Psoas muscle (tissue), 8 donors: ENCODE measurements at places on chromosomes 12 and 14. TPM values are rescaled to one million over a fixed set of nuclear protein-coding genes. Genes with fewer than 3 reads are reported as not detected.

- no peak overlapping the region for H3K27ac ChIP-seq
- peaks cover 62% of the 10 kb centered on the region for H3K36me3 ChIP-seq
- no peak overlapping the region for H3K4me3 ChIP-seq
- no peaks in the 10 kb centered on the region for H3K4me1 ChIP-seq
- DNase-seq = no peak
These were observed 73.6 kb upstream of the DNM1L start for GRCh38 chr12:32605326-32606095.

DNA sequence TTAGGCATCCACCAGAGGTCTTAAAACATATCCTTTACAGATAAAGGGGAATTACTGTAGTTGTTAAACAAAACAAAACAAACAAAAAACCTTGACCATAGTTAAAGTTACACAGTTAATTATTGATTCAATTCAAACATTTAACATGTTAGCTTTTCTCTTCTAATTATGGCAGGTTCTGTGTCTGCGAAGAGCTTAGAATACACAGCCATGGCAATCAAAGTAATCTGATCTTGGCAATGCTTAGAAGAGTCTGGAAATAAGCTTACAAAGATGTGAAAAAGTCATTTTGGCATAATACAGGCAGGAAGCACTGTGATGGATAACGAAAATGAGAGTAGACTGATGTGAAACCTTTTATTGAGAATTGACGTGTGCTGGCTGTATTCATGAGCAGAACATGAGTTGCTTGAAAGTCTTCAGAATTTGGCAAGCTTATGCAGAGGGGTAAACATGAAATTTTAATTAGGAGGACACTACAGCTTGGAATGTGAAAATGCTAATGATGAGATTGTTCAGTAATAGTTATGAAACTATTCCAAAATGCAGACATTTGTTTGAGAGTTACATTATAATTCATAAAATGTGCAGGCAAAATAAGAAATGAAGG, 629.6 kb downstream of the FSCB start:
- DNase-seq = no peak
- no peaks in the 10 kb centered on the region for H3K27me3 ChIP-seq
- H3K4me3 ChIP-seq = no peak overlapping the region
- H3K4me1 ChIP-seq = no peaks in the 10 kb centered on the region
- no peaks in the 10 kb centered on the region for H3K36me3 ChIP-seq

GRCh38 chr12:1517734-1518525, 76.5 kb downstream of the FBXL14 start:
- H3K36me3 ChIP-seq = no peaks in the 10 kb centered on the region
- H3K27ac ChIP-seq = no peak overlapping the region
- no peaks in the 10 kb centered on the region for H3K4me1 ChIP-seq

BCL2L14 gene
- total RNA-seq = not detected

RFX4 gene
- not detected for total RNA-seq

TEX52 gene
- total RNA-seq = not detected

DNA sequence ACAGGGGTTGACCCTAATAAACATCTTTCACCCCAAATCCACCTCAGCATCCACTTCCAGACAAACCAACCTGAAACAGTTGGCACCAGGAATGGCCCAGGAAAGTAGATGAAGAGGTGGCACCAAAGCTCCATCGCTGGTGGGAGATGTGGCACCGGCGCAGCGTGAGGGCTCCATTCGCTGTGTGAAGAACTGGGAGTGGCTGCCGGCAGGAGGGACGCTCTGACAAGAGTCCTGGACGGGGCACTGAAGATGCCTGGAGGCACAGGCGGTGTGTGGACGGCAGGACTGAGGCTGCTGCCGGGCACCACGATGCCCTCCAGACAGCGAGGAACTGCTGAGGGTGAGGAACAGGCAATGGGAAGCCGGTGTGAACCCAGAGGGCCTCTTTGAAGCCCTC, 29.3 kb downstream of the DIO3 start:
- no peaks in the 10 kb centered on the region for H3K36me3 ChIP-seq
- DNase-seq = no peak

DNA sequence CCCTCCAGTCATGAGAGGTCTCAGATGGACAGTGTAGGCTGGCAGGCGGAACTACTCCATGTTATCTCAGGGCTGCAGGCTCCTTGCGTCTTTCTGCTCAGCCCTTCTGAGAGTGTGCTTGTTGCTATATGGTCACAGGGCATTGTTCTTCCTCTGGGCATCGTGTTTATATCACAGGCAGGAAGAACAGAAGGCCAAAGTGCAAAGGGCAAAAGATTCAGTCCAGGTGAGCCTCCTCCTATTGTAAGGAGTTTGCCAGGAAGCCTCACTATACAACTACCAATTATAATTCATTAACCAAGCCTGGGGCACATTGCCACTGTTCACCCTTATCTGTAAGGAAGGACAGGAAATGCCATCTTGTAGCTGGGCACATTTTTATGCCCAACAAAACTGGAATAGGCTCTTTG, 195.5 kb upstream of the KITLG start:
- no peaks in the 10 kb centered on the region for H3K4me1 ChIP-seq
- no peaks in the 10 kb centered on the region for H3K27me3 ChIP-seq
- H3K36me3 ChIP-seq = no peaks in the 10 kb centered on the region
- H3K27ac ChIP-seq = no peak overlapping the region

SCARB1 gene
- total RNA-seq = 9.9 TPM

GRCh38 chr14:32472512-32473463, 143.7 kb downstream of the AKAP6 start:
- H3K4me3 ChIP-seq = peak overlapping the region; percentile 29
- H3K27me3 ChIP-seq = no peaks in the 10 kb centered on the region
- H3K27ac ChIP-seq = peak overlapping the region; percentile 73
- no peak for DNase-seq
- peaks cover 68% of the 10 kb centered on the region for H3K4me1 ChIP-seq

DNA sequence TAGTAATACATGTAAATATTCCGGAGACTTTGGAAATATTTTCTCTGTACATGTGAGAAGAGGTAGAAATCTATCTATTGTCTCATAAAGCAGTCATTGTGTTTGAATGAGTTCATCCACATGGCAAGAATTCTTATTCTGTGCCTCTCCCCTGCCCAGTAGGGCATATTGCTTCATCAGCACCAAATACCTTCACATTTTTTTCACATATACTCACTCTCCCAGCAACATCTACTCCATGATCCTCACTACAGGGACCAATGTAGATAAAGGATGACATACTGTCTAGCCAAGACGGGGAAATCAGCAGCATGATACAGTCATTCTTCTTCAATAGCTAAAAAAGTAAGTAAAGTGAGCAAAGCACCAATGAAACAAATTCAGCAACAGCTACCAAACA, 1.3 kb upstream of the TAS2R14 start:
- H3K4me3 ChIP-seq = no peak overlapping the region
- H3K27me3 ChIP-seq = no peaks in the 10 kb centered on the region
- H3K27ac ChIP-seq = no peak overlapping the region
- no peak for DNase-seq

DNA sequence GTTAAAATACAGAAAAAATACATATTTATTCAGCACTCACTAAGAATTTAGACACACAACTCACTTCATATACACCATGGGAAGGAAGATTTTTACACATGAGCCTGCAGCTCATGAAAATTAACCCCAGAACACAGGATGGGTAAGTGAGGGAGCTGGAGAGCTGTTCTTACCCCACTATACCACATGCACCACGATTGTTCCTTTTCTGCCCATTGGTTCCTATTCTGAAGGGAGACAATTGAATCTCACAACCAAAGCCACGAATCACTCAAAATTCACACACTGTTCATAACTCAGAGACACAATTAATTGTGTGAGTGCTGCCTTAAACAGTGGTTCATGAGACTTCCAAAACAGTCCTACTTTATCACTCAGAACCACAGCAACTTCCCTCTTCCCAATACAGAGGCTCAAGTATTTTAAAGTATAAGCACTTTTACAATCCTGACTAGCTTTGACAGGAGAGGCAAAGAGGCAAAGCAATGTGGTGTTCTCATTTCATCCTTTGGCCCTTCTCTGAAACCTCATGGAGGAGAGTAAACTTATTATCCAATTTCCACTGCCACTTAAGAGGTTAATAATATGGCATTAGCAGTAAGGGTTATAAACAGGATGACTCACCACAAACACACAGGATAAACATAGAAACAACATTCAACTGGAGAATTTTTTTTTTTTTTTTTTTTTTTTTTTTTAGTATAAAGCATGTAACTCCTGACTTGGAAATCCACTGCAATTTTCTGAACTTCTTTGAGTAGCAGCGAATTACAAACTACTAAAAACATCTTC, 59.5 kb downstream of the ITPR2 start:
- DNase-seq = no peak
- no peak overlapping the region for H3K27ac ChIP-seq
- no peak overlapping the region for H3K4me3 ChIP-seq
- no peaks in the 10 kb centered on the region for H3K27me3 ChIP-seq
- H3K36me3 ChIP-seq = no peaks in the 10 kb centered on the region

DNA sequence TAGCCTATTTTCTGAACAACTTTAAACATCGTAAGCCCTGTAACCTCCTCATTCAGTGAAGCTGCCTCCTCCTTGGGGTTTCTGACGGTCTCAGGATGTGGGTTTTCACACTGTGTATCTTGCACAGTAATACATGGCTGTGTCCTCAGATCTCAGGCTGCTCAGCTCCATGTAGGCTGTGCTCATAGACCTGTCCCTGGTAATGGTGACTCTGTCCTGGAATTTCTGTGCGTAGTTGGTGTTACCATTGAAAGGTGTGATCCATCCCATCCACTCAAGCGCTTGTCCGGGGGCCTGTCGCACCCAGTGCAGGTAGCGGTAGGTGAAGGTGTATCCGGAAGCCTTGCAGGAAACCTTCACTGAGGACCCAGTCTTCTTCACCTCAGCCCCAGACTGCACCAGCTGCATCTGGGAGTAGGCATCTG, 980.5 kb downstream of the TMEM121 start:
- H3K27ac ChIP-seq = no peak overlapping the region
- H3K4me3 ChIP-seq = no peak overlapping the region
- no peaks in the 10 kb centered on the region for H3K36me3 ChIP-seq

DNA sequence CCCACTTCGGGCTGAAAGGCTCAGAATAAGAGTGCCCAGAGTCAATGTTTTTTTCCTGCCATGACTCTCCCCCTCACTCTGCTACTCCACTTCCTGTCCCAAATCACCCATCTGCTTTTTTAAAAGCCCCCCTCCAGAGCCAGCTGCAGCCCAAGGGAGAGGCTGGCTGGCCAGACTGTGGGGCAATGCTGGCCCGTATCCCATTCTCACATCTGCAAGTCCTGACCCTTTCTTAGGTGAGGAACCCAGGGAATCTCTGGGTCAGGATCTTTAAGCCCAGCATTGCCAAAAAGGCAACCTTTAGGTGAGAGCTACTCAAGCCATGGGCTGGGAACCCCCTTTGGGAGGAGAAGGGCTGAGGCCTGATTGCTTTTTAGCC, 1.7 kb upstream of the ITGA5 start:
- H3K27me3 ChIP-seq = no peaks in the 10 kb centered on the region
- H3K27ac ChIP-seq = peak overlapping the region; percentile 20
- DNase-seq = peak; percentile 83
- H3K4me1 ChIP-seq = peaks cover 22% of the 10 kb centered on the region

- no peaks in the 10 kb centered on the region for H3K4me1 ChIP-seq
- no peak overlapping the region for H3K27ac ChIP-seq
- no peaks in the 10 kb centered on the region for H3K36me3 ChIP-seq
- H3K27me3 ChIP-seq = no peaks in the 10 kb centered on the region
- H3K4me3 ChIP-seq = no peak overlapping the region
These were observed 277.9 kb upstream of the E2F7 start for GRCh38 chr12:77343291-77343690.

DNA sequence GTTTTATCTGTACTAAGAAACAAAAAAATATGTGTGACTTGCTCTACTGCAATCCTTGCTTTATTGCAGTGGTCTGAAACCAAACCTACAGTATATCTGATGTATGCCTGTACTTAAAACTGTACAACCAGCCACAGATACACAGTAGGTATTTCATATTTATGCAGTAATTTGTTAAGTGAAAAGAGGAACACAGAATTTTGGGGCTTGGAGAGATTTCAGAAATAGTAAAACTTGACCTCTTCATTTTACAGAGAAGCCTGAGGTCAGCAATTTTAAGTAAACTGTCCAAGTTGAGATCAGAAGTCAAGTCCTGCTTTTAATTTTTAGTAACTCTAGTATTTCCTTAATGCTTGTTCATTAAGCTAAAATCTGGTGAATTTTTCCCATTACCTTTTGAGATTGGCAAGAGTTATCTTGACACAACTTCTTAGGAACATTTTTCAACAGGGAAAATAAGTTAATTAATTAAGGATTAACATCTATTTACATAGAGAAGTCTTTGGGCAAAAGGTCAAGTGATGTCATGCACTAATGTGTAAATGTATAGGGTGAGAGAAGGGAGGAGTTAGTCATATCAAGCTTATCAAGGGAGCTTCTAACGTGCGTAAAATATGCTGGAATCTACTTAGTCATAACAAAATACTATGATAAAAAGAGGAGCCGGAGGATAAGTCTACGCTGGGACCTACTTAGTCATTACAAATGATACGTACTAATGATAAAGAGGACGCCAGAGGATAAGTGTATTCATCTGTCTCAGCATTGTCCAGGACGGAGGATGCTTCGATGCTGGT, 66.0 kb upstream of the GTF2A1 start:
- no peaks in the 10 kb centered on the region for H3K36me3 ChIP-seq
- no peak overlapping the region for H3K4me3 ChIP-seq
- DNase-seq = no peak

GLI1 gene
- 0.61 TPM for total RNA-seq

MYO1H gene
- not detected for total RNA-seq

DNA sequence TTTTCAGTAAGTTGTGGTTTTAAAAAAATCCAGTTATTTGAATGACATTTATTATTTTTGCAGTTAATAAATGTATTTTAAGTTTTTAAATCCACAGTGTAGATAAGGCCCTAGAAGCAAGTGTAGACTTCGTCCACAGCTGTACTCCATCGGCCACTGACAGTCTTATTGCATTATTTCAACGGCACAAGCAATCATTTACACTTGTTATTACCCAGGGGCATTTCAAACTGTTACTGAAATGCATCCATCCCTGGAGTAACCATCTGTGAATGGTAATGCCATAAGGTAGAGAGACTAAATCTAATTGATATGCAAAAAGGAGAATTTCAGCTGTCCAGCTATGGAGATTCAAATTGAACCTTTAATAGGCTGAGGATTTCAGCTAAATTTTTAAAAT, 48.4 kb downstream of the BICD1 start:
- H3K36me3 ChIP-seq = no peaks in the 10 kb centered on the region
- no peak for DNase-seq
- no peak overlapping the region for H3K27ac ChIP-seq
- H3K4me1 ChIP-seq = no peaks in the 10 kb centered on the region
- H3K27me3 ChIP-seq = no peaks in the 10 kb centered on the region
- no peak overlapping the region for H3K4me3 ChIP-seq

- DNase-seq = no peak
- no peaks in the 10 kb centered on the region for H3K27me3 ChIP-seq
- no peak overlapping the region for H3K27ac ChIP-seq
- no peak overlapping the region for H3K4me3 ChIP-seq
- no peaks in the 10 kb centered on the region for H3K36me3 ChIP-seq
These were observed 465.8 kb downstream of the APAF1 start for GRCh38 chr12:99110868-99111267.

GRCh38 chr12:14193639-14194038, 171.8 kb upstream of the ATF7IP start:
- no peaks in the 10 kb centered on the region for H3K36me3 ChIP-seq
- no peak for DNase-seq
